ENCODE measurements at places on chromosomes 5 and 9.

DNA sequence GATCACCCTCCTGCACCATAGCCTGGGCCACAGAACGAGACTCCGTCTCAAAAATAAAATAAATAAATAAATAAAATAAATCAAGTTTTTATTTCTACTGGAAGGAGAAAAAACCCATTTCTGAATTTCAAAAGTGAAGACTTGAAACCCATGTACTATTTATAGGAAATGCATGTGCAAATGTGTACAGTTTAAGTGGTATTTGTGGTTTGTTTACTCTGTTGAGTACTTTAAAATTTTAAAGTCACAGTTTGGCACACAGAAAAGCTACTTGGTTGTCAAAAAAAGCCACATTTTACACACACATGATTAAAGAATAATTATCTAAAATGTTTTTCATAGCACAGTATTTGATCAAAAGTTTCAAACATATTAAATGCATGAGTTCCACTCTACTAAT is 43.6 kb downstream of the NR3C1 start:
- DNase-seq, result no peak

GRCh38 chr5:83034528-83035207 is 42.5 kb downstream of the TMEM167A start:
- DNase-seq, result no peak

DNA sequence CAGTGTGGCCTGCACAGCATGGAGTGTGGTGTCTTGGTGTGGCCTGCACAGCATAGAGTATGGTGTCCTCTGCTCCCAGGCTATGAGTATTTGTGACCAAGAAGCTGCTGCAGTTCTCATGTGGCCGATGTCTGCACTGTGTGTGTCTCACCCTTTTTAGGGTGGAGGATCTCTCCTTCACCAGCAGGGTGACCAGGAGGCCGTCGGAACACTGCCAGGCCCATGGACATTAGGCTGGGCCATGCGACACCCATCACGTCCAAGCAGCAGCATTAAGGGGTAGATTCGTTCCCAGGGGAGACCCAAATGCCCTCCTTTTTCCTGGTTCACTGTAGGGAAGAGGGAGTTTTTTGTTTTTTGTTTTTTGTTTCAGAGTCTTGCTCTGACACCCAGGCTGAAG is 115.3 kb upstream of the SPIN1 start:
- no peak for DNase-seq

DNA sequence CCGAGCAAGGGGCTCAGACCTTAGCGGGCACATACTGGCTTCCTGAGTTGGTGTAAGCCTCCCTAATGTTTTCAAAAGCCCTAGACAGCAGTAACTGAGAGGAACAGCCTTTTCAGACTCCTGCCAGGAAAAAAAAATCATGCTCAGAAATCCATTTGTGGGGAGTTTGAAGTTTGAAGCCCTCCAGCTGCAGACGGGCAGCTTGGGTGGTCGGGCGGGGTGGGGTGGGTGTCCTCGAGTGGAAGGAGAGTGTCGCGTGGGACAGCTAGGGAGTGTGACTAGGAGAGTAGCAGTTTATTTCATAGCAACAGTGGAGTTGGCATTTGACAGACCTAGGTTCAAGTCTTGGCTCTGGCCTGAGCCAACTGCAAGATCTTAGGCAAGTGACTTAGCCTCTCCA is 90.7 kb upstream of the PITX1 start:
- no peak for DNase-seq

- DNase-seq, result no peak
These were observed 153.5 kb upstream of the IQGAP2 start for GRCh38 chr5:76249621-76250020.

- no peak for DNase-seq
These were observed 12.7 kb upstream of the PRELID2 start for GRCh38 chr5:145847499-145848497.

GRCh38 chr5:3899093-3899492 is 303.5 kb downstream of the IRX1 start:
- no peak for DNase-seq

GRCh38 chr5:112951124-112951702 is 25.4 kb upstream of the DCP2 start:
- DNase-seq, result no peak

GRCh38 chr5:52725065-52725746 is 62.5 kb upstream of the ITGA1 start:
- no peak for DNase-seq

GRCh38 chr5:18321262-18321942 is 687.1 kb downstream of the TAF11L14 start:
- no peak for DNase-seq

- no peak for DNase-seq
These were observed 86.5 kb upstream of the NR5A1 start for GRCh38 chr9:124593651-124594058.

DNA sequence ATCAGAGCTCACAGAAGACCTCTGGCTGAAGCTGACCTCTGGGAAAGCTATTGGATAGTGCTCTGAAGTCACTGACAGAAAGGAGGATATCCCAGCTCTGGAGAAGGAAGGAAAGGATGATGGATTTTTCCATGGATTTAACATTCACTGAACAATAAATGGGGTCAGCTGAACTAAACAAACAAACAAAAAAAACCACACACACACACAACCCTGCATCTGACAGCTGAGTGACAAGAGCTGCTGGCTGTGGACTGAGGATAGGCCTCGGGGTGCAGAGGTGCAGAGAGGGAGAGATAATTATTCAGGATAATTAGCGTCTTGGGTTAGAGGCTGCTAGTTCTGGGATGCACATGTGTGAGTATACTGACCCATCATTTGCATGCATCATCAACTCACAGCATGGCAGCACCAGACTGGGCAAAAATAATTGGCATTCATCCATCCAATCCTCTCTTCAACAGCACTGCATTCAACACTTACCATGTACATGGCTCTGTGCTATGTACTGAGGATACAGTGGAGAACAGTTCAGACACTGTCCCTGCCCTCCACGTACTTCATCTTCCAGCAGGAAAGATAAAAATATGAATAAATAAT is 131.4 kb upstream of the TRIM32 start:
- no peak for DNase-seq

DNA sequence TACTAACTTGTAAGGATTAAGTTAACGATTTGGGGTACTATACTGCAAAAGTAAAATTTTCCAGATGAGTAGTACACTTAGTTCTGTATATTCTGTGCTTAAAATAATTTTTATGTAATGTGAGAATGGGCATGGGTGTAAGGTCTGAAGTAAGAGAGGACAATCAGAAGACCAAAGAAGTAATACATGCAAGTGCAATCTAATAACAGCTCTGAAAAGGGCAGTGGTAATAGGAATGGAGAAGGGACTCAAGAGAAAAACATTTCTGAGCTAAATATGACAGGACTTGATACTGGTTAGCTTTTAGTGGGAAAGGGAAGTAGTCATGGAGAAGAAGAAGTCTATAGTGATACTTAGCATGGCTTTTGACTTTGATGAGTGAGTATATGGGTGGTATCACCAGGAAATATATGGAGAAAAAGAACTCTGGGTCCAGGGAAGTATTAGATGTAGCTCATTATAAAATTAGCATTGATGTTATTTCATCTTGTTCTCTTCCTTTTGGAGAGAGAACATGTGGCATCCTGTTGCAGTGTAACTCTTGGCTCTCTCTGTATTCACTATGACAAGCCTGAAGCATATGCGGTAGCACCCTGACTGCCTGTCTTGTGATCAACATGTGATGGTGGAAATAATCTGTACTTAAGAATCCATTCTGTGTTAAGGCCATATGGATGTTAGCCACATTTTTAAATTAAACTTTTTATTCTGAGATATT is 60.5 kb downstream of the ERCC6L2 start:
- DNase-seq, result no peak

GRCh38 chr9:130663977-130664250 is 480 bp upstream of the PRDM12 start:
- DNase-seq, result no peak

- no peak for DNase-seq
These were observed 87.5 kb downstream of the GPR21 start for GRCh38 chr9:123120953-123121352.

DNA sequence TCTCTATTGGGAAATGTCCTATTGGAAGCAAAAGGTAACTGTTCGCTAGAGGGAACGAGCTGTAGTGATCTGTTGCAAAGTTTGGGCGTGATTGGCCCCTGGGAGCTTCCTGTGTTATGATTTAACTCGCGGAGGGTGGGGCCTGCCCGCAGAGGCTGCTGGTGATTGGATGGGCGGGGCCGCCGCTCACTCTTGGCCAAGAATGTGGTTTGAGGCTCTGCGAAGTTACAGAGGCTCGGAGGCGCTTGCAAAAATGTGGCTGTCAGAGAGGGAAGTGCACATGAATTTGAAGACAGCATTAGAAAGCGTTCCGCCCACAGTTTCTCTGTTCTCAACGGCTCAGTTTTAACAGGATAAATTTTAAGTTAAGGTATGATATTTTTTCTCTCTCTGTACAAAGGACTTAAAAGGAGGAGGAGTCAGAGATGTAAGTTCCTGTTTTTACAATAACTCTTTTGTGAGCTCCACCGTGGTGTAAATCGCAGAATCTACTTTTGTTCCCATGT is 46.9 kb downstream of the CNTRL start:
- DNase-seq, result peak; percentile 86

- no peak for DNase-seq
These were observed 53.8 kb upstream of the RXRA start for GRCh38 chr9:134272302-134273023.

GRCh38 chr5:110398951-110399350 is 327.5 kb downstream of the TMEM232 start:
- DNase-seq, result no peak

- no peak for DNase-seq
These were observed 10.0 kb upstream of the CRB2 start for GRCh38 chr9:123346026-123346425.

- no peak for DNase-seq
These were observed 1.6 kb upstream of the BRINP1 start for GRCh38 chr9:119370816-119371215.

GRCh38 chr5:31107091-31107518 is 86.4 kb upstream of the CDH6 start:
- no peak for DNase-seq

- no peak for DNase-seq
These were observed 83.0 kb upstream of the TNC start for GRCh38 chr9:115200711-115201505.

DNA sequence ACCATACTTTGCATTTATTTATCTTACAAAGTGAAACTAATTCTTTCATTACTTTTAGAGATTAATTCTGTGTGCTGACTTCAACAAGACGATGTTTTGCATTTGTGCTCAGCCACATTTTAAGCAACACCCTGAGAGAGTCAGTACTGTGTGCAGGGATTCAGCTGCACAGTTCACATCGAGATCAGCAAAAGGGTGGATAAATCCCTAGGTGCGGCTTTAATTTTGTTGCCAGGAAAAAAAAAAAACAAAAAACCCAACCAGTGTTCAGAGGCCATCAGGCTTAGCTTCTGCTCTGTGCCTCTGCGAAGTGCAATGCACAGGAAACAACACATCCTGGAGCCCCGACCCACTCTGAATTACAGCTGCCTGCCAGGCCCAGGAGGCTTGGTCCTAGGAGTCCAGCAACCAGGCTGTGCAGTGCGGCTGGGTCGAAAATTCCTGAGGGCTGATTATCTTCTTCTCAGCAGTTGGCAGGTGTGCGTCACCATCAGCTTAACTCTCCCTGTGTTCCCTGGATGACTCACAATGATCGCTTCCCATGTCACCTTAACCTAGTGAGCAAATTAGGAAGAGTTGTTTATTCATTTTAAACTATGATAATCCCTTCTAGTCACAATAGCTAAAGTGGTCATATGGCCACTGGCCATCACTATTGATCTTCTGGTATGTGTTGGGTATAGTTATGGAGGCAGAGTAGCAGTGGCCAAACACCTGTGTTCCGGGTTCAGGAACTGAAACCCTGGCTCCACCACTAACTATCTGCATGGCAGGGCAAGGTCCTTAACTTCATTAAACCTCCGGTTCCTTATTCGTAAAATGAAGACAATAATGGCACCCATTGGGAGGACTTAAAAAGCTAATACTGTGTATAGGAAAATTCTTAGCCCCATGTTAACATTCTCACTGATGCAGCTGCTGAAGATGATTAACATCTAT is 31.2 kb upstream of the NDUFB6 start:
- DNase-seq, result no peak

DNA sequence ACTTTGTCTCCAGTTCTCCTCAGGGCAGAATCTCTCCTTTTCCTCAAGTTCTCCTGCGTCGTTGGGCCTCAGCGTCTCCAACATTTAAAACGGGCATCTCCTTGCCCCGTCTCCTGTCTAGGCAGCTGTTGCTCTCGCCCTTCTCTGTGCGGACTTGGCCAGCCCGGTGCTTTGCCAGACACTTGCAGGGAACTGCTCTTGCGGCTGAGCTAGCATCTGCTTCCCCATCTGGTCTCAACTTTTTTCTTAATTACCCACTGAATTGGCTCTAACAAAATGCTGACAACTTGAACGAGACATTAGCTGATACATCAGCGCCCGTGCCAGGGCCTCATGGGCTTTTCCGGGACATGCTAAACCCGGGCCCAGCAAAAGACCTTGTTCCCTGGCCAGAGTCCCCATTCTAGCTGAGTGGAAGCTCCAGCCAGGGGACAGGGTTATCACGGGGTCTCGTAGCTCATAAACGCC is 25.1 kb downstream of the ZNF618 start:
- no peak for DNase-seq

DNA sequence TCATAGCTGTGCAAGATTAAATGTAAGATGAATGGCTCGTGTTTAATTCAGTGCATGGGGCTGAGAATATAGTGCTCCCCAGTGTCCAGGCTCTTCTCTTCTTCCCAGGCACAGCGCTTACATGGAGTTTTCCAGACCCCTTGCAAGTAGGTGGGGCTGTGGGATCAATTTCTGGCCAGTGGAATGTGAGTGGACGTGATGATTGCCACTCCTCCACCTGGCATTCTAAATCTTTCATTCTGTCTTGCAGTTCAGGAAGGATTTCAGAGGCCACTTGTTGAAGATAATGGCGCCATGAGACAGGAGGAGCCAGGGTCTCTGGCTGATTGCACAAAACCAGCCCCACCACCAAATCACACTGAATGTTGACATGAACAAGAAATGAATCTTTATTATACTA is 7.2 kb upstream of the PIP5K1B start:
- DNase-seq, result no peak

GRCh38 chr5:140565024-140565779 is 574 bp downstream of the SLC35A4 start:
- DNase-seq, result no peak

DNA sequence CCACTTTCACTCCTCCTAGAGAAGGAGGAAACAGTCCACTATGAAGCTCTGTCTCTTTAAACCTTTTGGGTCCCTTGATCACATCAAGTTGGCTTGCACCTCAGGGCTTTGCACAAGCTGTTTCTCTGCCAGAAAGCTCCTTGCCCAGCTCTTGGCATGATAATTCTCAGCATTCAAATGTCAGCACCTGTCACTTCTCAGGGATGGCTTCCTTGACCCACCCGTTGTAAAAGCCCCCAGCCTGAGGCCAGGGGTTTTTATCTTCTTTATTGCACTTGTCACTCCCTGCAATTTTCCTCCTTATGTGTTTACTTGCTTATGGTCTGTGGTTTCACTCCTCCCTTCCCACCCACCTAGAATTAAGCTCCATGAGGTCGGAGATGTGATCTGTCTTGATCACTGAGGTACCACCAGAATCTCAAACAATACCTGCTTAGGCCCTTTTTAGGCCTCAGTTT is 200.7 kb upstream of the TBC1D2 start:
- no peak for DNase-seq

Measured in brain pericyte (primary cell).